ENCODE measurements at places on chromosomes 5 and 9.

- DNase-seq, result no peak
These were observed 801.0 kb upstream of the NUDT12 start for GRCh38 chr5:104363567-104363966.

GRCh38 chr9:99779277-99779676 is 42.4 kb upstream of the NR4A3 start:
- DNase-seq, result no peak

DNA sequence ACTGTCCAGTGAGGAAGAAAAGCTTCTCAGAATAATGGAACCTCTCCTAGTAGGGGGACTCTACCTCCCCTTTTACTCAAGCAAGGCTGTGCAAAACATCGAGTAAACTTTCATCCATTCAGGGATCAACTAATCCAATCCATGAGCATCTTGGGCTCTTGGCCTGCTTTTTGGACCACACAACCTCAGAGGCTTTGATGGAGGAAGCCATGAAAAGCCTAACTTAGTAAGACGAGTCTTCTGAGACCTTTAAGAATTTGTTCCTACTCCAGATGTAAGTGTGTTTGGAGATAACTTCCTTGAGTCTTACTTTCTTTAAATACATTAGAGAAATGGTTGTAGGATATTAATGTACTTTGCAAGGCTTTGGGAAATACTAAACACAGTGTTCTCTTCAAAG is 49.1 kb downstream of the MARCHF3 start:
- no peak for DNase-seq

DNA sequence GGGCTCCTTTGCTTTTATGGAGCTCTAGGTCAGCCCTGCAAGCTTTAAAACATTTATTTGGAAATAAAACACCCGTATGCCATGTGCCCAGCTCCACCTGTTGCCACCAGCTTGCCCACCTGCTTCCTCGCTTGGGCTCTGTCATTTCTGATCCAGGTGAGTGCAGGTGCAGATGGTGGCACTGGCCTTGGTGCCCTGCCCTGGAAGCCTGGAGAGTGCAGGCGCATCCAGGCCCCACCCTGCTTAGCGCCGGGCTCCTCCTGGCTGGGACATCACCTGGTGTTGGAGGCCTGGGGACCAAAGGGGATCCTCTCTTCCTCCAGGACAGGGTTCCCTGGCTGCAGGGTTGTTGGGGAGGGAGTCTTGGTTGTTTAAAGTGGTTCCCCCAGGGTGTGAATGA is 35.8 kb downstream of the WNK2 start:
- DNase-seq, result no peak

- DNase-seq, result no peak
These were observed 58.0 kb upstream of the FBN2 start for GRCh38 chr5:128596071-128596470.

- DNase-seq, result no peak
These were observed 4.0 kb downstream of the ENC1 start for GRCh38 chr5:74636552-74636951.

- DNase-seq, result no peak
These were observed 18.4 kb downstream of the TRIM32 start for GRCh38 chr9:116705531-116705930.

DNA sequence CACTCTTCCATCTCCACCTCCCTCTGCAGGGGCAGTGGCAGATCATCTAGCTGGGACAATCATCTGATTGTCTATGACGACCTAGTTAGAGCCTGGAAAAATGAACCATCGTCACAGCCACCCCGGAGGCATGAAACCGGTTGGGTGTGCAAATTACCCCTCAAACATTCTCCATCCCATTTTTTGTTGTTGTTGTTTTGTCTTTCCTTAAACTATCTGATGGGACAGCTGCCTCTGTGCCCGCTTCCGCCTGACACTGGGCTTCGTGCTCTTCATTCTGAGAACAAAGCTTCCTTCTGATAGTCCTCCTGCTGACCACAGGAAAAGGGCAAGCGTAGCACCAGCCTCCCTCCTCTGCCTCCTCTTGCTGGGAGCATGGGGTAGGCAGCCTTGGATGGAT is 7.0 kb upstream of the NDST1 start:
- no peak for DNase-seq

DNA sequence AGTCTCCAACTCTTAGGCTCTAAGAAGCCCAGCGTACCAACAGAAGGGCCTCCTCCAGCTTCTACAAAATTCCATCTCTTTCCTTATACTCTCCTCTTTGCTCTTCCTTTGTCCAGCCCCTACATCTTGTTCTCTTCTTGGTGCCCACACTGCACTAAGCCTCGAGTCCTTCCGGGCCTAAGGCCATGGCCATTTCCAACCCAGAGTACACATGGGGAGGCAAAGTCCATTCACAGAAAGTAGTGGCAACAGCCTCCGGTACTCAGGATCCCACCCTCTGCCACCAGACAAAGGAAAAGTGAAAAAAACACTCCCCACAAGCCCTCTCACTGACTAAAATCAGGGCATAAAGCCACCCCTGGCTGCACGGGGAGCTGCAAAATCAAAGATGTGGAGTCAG is 60.3 kb downstream of the SAXO1 start:
- no peak for DNase-seq

GRCh38 chr5:159316519-159317383 is 13.5 kb downstream of the IL12B start:
- DNase-seq, result peak; percentile 29

DNA sequence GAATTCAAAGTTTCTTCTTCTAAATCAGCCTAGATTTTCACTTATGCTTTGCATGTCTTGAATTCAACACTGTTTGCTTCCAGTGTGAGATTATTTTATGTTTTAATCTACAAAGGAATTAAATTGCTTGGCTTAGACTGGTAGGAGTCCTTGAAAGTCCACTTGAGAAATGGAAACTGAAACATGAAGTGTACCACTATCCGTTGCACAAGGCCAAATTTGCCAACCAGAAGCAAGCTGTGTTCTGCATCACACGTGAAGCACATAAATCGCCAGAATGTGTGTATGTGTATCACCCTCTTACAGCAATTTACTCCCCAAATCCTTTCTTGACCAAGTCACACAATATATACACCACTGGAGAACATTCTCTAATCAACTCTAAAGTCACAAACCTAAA is 10.3 kb downstream of the SEMA6A start:
- no peak for DNase-seq

DNA sequence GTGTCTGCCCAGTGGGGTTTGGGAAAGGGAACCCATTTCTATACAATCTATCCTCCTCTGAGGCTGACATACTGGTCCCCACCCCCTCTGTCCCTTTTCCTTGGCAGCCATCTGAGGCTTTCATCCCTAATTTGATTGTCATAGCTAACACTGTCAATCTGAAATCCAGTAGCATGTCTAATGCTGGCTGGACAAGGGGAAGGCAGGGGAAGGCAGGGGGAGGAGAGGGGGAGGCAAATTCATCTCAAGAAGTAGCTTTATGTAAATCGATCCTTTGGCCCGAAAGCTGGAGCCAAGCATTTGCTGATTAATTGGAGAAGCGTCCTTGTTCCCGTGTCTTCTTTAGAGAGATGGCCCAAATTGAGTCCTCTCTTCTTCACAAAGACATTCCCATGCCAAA is 314.1 kb upstream of the PANK3 start:
- no peak for DNase-seq

GRCh38 chr9:34271265-34272006 is 57.6 kb downstream of the KIF24 start:
- DNase-seq, result no peak

DNA sequence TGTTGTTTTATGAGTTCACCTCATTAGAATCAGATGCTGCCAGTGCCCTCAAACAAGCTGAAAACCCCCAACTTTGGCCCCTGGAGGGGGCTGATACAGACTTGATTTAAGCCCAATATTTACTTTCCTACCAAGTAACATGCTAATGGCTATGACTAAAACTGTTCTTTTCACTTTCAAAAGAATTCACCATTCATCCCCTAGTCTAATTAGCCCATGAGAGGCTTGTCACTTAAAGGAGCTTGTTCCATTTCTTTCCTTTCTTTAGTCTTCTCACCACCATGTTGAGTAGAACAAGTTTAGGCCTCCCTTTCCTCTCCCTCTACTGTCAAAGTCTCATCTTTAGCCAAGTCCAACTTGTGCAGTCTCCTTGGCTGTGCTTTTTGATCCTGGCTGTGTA is 50.4 kb downstream of the EPB41L4B start:
- DNase-seq, result no peak

DNA sequence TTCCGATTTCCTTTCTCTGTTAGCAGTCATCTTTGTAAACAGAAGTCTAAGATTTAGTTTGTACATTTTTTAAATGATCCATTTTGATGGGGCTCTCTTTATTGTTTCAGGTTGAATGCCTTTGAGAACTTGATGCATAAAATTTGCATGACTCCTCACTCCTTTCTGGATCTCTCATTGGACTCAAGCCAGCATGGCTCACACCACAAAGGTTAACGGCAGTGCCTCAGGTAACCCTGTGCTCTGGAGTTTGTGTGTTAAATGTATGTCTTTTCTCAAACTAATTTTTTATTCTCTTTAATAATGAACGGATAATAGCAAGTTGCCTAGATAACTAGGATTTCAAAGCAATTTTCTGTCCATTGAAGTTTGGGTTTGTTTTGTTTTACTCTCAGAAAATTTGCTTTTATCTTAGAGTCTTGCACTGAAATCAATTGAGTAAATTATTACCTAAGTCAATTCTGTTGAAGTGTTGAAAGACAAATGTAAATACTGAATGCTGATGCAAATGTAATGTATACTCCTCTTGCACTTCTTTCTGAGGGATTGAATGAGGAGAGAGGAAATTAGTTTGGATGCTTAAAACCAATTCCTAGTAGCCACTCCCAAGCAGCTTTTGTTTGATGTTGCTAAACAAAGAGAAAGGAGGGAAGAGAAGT is 164.6 kb upstream of the DMRT1 start:
- DNase-seq, result no peak

DNA sequence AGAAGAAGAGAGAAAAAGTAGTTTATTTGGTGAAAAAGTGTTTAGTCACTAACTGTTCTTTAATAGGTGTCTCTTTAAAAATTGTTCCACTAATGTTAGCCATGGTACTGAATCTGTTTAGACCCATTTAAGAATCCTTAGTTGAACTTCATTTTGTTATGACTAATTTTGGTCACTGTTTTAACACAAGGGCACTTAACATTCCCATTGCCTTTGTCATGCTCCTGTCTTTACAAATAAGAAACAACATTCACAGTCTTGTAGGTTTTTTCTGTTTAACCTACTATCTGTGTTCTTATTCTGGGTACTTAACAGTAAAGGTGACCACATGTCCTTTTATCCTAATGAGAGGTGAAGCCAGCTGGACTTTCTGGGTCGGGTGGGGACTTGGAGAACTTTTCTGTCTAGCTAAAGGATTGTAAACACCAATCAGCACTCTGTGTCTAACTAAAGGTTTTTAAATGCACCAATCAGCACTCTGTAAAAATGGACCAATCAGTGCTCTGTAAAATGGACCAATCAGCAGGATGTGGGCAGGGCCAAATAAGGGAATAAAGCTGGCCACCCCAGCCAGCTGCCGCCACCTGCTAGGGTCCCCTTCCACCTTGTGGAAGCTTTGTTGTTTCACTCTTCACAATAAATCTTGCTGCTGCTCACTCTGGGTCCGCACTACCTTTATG is 116.7 kb downstream of the WDR70 start:
- no peak for DNase-seq

GRCh38 chr5:157352756-157353340 is 86.9 kb downstream of the CYFIP2 start:
- peak; percentile 36 for DNase-seq

DNA sequence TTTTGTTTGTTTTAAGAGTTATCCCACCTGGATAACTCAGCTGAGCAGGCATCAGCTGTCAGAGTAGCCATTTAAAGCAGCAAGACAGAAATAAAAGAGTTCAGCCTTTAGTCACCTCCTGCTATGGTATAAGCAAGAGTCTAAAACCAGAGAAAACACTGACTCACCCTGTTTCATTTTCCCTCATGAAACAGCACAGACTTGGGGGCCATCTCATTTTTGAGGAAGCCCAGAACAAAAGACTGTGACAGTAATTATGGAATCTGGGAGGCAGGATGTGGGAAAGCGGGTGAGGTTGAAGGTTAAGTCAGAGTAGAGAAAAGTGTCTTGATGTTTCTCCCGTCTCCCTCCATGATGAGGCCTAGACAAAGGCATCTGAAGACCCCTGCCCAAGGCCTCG is 90.2 kb upstream of the FAM174A start:
- DNase-seq, result no peak

- DNase-seq, result no peak
These were observed 60.5 kb upstream of the ENTREP1 start for GRCh38 chr9:69264526-69264925.

- DNase-seq, result no peak
These were observed 1436.0 kb upstream of the NUDT12 start for GRCh38 chr5:104998572-104998971.

DNA sequence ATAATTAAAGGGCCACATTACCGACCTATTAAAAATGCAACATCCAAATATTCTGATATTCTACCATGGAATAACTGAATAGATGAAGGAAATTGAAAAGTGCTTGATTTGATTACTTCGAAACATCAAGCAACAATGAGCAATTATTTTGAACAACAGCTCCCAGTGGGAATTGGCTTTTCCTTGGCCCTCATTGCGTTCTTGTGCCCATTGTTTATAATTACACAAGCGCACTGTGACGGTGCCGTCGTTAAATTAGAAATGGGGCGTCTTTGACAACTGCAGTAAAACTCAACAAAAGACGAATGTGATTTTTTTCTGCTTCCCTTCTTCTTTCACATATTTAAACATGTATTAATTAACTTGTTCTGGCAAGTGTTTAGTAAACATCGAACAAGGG is 61.6 kb downstream of the CDH6 start:
- no peak for DNase-seq

- peak; percentile 50 for DNase-seq
These were observed 84.5 kb upstream of the CTNNA1 start for GRCh38 chr5:138668451-138669380.

- DNase-seq, result no peak
These were observed 255.3 kb downstream of the FSTL4 start for GRCh38 chr5:133356984-133357421.

GRCh38 chr5:146528236-146528635 is 12.2 kb upstream of the GPR151 start:
- DNase-seq, result no peak

DNA sequence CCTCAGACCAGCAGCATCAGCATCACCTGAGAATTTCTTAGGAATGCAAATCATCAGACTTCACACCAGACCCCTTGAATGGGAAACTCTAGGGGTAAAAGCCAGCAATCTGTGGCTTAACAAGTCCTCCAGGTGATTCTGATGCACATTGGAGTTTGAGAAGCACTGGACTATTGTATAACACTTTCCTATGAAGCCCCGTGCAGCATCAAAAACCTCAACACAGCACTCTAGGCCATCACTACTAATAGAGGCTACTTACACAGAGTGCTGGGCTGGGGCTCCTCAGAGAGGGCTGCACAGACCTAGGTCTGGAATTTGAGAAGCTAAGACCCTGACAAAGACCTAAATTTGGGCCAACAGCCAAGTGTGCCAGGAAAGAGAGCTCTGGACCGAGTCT is 95.7 kb upstream of the ARAP3 start:
- DNase-seq, result no peak

DNA sequence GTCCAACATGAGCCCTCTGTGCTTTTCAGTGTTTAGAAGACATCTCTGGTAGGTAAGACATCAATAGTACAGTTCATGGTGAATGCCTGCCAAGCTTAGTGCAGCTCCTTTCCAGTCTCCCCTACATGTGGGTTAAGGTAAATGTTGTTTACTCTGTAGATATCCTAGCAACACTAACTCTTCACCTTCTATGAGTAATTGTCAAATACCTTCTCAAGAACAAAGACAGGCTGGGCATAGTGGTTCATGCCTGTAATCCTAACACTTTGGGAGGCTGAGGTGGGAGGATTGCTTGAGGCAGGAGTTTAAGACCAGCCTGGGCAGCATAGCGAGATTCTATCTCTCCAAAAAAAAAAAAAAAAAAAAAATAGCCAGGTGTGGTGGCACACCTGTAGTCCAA is 18.7 kb upstream of the RASGRF2 start:
- no peak for DNase-seq

GRCh38 chr9:135499326-135500070 is 984 bp upstream of the MRPS2 start:
- peak; percentile 92 for DNase-seq
